ENCODE measurements at places on chromosomes 16 and 17.

DNA sequence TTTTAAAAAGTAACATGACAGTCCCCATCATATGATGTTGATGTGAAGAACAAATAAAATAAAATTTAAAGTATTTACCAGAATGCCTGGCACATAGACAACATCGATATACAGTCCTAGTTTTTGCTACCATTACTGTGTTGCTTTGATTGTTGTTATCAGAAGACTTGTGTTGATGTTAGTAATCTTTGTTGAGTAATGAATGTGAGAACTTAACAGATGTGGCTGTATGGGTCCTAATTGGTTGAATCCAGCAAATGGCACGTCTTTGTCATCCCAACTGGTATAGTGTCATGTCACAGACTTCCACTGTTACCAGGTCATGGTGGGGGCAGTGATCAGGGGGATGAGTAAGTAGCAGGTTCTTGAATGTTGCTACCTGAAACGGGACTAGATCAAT is 1151.4 kb upstream of the CDH8 start:
- DNase-seq: no peak
- no peaks in the 10 kb centered on the region for H3K27me3 ChIP-seq
- H3K4me3 ChIP-seq: no peak overlapping the region
- H3K4me1 ChIP-seq: no peaks in the 10 kb centered on the region

DNA sequence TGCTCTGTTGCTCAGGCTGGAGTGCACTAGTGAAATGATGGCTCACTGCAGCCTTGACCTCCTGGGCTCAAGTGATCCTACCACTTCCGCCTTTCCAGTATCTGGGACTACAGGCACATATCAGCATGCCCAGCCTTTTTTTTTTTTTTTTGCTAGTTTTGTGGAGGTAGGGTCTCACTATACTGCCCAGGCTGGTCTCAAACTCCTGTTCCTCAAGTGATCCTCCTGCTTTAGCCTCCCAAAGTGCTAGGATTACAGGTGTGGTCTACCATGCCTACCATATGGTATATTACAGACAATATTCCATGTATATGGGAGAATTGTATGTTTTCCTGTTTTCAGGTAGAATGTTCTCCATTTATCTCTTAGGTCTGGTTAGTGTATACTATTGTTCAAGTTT is 12.3 kb upstream of the ATF7IP2 start:
- H3K27me3 ChIP-seq: no peaks in the 10 kb centered on the region
- DNase-seq: no peak
- no peaks in the 10 kb centered on the region for H3K36me3 ChIP-seq
- H3K4me1 ChIP-seq: no peaks in the 10 kb centered on the region

- peaks cover 7% of the 10 kb centered on the region for H3K4me1 ChIP-seq
- H3K4me3 ChIP-seq: no peak overlapping the region
- no peak for DNase-seq
- no peaks in the 10 kb centered on the region for H3K27me3 ChIP-seq
These were observed 273.4 kb upstream of the TNRC6C start for GRCh38 chr17:77684803-77685798.

DNA sequence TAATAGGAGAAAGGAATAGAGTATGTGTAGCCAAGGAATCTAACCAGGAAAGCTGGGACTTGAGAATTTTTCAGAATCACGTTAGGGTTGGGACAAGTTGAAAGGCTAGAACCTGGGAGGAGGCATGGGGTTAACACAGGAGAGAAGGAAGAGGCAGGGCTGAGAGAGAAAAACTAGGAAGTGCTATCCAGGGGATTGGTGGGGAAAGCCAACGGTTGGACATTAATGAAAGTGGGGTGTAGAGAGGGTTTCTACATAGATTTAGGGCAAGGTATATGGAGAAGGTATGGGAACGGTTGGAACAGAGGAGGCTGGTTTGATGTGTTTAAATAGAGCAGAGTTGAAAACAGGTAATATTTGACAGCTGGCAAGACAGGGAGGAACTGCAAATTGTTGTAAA is 2.7 kb downstream of the SRRM2 start:
- H3K4me1 ChIP-seq: peaks cover 23% of the 10 kb centered on the region
- no peak for DNase-seq
- peak overlapping the region; percentile 39 for H3K27ac ChIP-seq
- H3K4me3 ChIP-seq: peak overlapping the region; percentile 71
- peaks cover 23% of the 10 kb centered on the region for H3K36me3 ChIP-seq

DNA sequence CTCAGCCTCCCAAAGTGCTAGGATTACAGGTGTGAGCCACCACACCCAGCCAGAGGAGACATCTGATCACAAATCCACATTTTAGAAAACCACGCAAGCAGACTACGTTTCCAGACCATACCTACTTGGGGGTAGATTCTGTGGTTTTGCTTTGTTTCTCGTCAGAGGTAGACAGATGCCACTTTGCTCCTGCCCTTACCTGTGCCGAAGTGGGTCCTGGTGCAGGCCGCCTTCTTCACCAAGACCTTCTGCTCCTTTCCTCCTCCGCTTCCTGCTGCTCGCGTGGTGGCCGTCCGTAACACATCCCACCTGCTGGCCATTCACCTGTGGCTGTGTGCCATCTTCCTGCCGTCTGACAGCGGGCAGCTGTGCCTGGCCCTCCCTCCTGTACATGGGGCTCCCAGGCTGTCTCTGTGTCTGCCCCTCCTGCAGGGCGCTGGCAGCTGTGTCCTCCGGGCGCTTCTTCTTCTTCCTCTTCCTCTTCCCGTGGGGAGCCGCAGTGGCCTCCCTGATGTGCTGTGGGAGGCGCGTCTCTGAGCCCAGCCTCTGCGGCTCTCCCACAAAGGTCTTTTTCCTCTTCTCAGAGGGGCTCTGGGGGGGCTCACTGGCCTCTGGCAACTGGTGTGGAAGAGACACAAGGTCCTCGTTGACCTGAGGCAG is 21.2 kb upstream of the CYTH1 start:
- H3K4me1 ChIP-seq: no peaks in the 10 kb centered on the region
- H3K36me3 ChIP-seq: no peaks in the 10 kb centered on the region
- no peaks in the 10 kb centered on the region for H3K27me3 ChIP-seq
- DNase-seq: no peak

- no peak for DNase-seq
- no peak overlapping the region for H3K4me3 ChIP-seq
- H3K27me3 ChIP-seq: peaks cover 13% of the 10 kb centered on the region
- H3K27ac ChIP-seq: no peak overlapping the region
- no peaks in the 10 kb centered on the region for H3K4me1 ChIP-seq
These were observed 24.5 kb upstream of the PHOSPHO1 start for GRCh38 chr17:49255125-49255524.

DNA sequence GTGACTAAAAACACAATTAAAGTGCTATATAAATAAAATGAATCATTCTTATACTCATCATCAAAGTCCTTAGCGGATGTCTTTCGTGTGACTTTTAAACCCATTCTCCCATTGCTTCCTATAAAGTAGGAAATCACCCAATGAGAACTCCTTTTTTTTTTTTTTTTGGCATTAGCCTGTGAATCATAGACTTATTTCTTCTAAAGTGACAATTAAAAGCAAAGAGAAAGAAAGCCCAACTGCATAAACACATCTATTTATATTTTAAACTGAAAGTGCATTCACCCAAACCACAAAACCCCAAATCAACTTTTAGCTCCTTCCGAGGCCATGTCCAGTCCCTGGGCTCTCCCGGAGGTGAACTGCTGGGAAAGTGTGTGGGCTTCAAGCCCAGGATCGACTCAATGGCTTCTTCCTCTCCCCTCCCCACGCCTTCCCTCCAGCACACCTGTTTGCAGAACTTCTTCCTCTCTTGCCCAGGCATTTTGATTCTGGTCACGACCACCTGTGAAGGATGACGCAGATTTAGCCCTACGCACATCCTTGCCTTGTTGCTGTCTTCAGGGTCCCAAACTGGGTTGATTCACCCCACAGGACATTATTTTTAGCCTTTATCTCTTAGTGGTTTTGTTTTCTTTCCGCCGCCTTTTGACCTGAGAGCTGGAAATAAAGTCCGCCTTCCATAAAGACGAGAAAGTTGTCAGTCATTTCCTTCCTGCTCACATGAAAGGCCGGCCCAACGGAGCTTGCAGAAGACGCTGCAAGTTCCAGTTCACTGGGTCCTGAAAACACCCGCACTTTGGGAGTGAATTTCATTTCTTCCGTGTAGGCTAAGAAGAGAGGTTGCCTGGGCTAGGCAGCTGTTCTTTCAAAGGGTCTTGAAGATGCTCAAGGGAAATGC is 166.8 kb downstream of the MAP2K6 start:
- H3K4me1 ChIP-seq: no peaks in the 10 kb centered on the region
- H3K27me3 ChIP-seq: no peaks in the 10 kb centered on the region
- H3K4me3 ChIP-seq: no peak overlapping the region
- no peak for DNase-seq
- no peaks in the 10 kb centered on the region for H3K36me3 ChIP-seq
- no peak overlapping the region for H3K27ac ChIP-seq

DNA sequence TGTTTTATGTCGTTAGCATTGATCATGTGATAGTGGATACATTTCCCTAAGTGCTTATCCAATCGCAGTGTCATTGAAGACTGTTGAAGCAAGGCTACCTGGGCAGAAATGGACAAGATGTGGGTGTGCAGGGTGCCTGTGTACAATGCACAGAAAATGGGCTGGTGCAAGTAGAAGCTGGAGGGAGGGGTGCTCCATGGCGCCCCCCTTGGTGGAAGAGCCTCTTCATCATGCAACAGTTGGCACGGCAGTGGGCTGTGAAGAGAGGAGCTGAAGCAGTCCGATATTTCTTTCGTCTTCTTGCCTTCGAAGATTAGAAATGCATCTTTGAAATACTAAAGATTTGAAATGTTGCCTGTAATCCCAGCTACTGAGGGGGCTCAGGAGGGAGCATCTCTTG is 100.5 kb downstream of the PLCG2 start:
- peaks cover 7% of the 10 kb centered on the region for H3K4me1 ChIP-seq
- H3K4me3 ChIP-seq: no peak overlapping the region
- H3K36me3 ChIP-seq: no peaks in the 10 kb centered on the region
- H3K27ac ChIP-seq: no peak overlapping the region
- H3K27me3 ChIP-seq: no peaks in the 10 kb centered on the region

DNA sequence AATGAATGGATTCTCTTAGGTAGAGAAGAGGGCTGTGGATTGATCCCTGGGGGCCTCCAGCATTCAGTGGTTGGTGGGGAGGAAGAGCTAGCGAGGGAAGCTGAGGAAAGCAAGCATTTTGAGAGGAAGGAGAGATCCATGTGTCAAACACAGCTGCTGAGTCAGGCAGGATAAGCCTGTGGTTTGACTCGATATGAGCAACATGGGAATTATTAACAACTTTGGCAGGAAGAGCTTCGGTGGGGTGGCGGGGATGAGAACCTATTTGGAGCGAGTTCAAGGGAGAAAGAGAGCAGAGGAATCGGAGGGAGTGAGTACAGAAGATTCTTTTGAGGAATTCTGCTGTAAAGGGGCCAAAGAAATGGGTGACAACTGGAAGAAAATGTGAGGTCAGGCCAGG is 59.5 kb upstream of the CDC42EP4 start:
- H3K4me3 ChIP-seq: no peak overlapping the region
- no peak overlapping the region for H3K27ac ChIP-seq
- H3K27me3 ChIP-seq: no peaks in the 10 kb centered on the region
- no peaks in the 10 kb centered on the region for H3K36me3 ChIP-seq
- H3K4me1 ChIP-seq: peaks cover 3% of the 10 kb centered on the region

DNA sequence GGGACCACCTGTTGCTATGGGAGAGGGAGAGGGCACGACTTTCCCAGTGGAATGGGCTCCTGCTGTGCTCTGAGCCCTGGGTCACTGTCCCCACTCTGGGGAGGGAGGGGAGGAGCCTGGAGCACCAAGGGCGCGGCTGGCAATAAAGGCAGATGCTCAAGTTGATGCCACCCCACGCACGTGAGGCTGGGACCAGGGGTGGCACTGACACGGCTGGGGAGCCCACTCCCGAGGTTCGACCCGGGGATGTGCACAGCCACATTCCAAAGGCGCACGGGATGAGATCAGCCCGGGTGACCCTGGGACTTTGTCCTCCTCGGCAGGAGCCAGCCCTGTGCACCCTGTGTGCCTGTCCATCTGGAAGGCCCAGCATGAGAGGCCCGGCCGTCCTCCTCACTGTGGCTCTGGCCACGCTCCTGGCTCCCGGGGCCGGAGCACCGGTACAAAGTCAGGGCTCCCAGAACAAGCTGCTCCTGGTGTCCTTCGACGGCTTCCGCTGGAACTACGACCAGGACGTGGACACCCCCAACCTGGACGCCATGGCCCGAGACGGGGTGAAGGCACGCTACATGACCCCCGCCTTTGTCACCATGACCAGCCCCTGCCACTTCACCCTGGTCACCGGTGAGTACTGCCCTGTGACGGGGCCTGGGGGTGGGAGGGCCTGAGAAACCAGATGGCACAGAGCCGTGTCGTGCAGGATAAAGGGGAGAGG is at the start of gene ENPP7:
Gene ENPP7, plus strand, starts transcription at position 175 of the 715 bp plus-strand sequence. Its CDS starts 197 bp downstream, at position 372.
- H3K27me3 ChIP-seq: no peaks in the 10 kb centered on the region
- no peak within 1 kb of the TSS for H3K4me3 ChIP-seq
- no peak within 1 kb of the TSS for H3K27ac ChIP-seq
- no peaks in the 10 kb centered on the region for H3K36me3 ChIP-seq
- H3K4me1 ChIP-seq: no peaks in the 10 kb centered on the region

DNA sequence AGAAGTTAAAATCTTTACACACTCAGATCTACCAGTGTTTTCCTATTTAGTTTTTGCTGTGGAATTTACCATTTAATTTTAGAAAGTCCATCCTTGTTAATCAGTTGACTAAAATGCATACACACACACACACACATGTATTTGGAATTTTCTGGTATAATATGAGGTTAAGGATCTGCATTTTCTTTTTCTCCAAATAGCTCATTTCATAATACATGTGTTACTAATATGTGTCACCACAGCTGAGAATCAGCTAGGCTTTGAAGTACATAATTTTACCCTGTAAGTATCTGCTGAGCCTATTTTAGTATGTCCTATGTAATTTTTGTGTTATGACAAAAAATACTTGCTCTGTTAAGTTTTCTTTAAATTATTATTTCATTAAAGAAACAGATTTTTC is 143.2 kb downstream of the PHKB start:
- no peak overlapping the region for H3K4me3 ChIP-seq
- H3K27me3 ChIP-seq: no peaks in the 10 kb centered on the region
- H3K36me3 ChIP-seq: no peaks in the 10 kb centered on the region
- no peak for DNase-seq

DNA sequence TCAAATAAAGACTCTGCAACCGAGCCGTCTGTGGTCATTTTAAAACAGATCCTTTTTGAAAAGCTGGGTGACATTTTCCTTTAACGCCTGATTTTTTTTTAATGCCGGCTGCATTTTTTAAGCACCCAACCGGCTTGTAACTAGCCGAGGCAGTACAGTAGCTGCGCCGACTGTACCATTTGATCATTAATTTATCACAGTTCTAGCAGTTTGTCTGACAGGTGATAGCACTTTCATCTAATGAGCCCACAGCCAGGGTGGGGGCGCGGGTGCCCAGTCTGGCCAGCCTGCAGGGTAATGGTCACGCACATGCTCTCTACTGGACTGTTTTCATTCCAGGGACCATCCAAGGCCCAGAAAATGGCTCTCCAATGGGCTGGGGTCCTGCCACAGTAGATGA is 68.8 kb downstream of the IRX5 start:
- H3K4me1 ChIP-seq: no peaks in the 10 kb centered on the region
- no peaks in the 10 kb centered on the region for H3K27me3 ChIP-seq
- H3K27ac ChIP-seq: no peak overlapping the region
- no peaks in the 10 kb centered on the region for H3K36me3 ChIP-seq
- H3K4me3 ChIP-seq: no peak overlapping the region

- peak; percentile 81 for DNase-seq
- H3K27ac ChIP-seq: no peak overlapping the region
- no peaks in the 10 kb centered on the region for H3K36me3 ChIP-seq
These were observed 23.0 kb upstream of the TMEM132E start for GRCh38 chr17:34556384-34556783.

GRCh38 chr17:72518753-72519597 is 398.2 kb downstream of the SOX9 start:
- no peak overlapping the region for H3K4me3 ChIP-seq
- H3K4me1 ChIP-seq: peaks cover 50% of the 10 kb centered on the region
- no peak overlapping the region for H3K27ac ChIP-seq
